ENCODE measurements at places on chromosomes 4 and X.

DNA sequence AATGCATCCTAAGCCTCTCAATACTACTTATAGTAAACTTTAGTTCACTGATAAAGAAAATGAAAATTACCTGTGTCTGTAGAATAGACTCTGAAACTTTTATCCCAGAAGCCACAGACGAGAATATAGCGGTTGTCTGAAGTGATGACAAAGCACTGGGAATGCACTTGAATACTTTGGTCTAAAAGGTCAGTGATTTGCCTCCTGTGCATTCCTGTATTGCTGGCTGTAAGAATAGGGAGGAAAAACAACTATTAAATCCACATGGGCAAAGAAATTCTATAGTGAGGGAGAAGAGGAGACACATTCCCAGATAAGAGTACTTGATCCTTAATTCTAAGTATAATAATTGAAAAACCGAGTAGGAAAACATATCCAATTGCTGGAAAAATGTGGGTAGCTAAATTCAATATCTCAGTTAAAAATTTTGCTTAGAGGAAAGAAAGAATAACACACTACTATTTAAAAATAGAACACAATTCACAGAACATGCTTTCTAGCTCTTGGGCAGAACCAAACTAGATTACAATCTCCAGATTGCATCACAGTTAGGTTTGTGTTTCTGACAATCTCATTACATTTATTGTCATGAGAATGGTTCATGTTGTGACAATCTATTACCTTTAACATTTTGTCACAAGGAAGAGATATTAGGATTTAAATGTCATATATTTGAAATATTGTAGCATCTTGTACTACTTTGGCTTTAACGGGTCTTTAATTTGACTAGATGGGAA lies 232.1 kb downstream of the DCLK2 start:
- no peak for DNase-seq

- no peak for DNase-seq
Measured at GRCh38 chrX:107787827-107788226, 10.3 kb downstream of the NCBP2L start.

DNA sequence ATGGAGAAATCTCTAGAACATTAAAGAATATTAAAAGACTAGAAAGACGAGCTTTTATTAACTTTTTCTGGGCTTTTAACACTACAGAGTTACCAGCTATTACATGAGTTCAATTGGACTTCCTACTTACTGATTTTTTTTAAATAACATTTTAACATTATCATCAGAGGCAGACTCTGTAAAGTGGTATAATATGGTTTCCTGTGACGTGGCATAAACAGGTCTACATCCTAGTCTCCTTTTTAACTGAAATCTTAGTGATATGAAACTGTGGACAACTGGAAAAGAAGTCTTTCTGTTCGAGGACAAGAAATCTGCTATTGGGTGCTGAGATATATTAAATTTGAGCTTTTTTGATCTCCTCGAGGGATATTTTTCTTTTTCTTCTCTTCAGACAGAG lies 48.7 kb upstream of the ABCG2 start:
- no peak for DNase-seq

- DNase-seq: no peak
Measured at GRCh38 chr4:118076958-118077766, 42.9 kb downstream of the NDST3 start.

DNA sequence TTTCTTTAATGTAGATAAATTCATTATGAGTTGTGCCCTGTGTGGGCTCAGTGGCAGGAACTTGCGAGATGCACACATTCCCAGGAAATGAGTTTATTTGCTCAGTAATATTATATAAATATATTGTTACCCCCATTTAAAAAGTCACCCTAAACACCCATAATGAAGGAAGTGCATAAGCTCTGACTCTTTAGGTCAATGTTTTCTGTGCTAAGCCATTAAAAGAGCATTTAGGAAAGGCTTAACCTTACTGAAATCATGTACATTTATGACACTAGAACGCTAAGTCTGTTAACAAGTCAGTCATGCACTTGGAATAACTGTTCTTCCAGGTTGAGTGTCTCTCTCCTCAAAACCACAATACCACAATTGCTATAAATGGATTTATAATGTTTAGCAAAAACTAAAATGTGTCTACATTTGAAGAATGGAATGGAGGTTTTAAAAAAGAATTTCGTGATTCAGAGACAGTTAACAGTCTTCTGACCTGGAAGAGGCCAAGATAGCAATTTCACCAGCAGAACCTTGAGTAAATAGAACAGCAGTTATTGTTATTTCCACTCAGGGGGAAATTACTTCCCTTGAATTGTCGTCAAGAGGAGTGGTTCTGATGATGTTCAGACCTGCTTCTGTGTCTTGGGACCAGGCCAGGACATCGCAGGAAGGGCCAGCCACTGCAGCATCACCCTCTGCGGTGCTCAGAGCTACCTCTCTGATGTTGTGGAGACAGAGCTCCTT lies 91.1 kb upstream of the VEGFC start:
- no peak for DNase-seq

DNA sequence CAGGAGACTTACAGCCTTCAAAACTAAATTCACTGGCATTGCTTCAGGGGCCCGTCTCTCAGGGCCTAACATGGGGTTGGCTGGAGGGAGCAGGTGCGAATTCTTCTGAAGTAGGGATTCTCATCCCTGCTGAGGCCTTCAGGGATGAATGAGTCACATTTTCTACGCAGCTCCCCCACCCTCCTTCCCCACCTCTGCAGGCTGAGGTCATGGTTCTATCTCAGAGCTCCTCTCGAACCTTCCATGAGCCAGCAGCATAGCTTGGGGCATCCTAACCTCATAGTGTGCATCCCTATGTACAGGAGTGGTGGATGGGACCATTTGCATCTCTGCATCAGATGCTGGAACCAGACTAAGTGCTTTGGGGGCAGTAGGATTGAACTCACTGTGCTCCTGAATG lies 309.2 kb downstream of the EVC2 start:
- DNase-seq: no peak

- DNase-seq: no peak
Measured at GRCh38 chr4:102687373-102687981, 73.3 kb downstream of the MANBA start.
